Caco-2 (cell line): ENCODE measurements at places on chromosomes 1 and 21.

- DNase-seq: no peak
These were observed 12.2 kb upstream of the KCTD3 start for GRCh38 chr1:215554865-215555264.

DNA sequence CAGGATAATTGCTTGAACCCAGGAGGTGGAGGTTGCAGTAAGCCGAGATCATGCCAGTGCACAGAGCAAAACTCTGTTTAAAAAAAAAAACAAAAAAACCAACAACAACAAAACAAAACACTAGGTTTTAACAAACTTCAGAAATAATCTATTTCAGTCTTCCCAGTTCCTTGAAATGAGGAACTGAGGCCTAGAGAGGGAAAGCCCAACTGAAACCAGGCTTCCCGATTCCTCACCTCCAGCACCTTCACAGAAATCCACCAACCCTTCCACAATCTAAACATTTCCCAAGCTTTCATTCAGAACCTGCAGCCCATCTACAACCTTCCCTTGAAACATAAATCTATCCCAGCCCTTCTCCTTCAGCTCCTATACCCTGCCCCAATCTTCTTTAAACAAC lies 612 bp upstream of the CD52 start:
- DNase-seq: no peak

DNA sequence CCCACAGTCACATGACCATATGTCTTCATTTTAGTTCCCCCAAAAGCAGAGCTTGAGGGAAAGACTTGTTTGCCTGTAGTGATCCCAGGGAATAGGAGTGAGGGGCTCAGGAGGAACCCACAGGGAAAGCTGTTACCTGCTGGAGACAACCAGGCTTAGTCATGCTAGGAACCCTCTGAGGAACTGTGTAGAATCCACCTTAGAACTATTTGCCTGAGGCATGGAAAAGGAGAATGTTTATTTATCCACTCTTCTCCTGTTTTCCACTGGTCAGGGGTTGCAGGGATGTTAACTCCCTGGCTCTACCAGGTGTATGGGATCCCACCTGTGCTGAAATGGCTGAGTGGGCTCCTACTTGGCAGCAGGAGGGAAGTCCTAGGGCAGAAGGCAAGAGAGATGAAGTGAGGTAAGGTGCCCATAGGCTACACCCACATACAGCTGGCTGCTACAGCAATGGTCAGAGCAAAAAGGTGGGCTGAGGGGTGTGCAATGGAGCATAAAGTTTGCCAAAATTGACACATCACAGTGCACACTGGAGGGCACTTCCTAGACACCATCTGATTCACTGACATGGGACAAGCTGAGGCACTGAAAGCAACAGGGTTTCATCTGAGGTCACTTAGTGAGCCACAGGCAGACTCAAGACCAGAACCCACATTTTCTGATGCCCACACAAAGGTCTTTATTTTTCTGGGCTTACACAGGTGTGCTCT lies 29.7 kb upstream of the CYP4B1 start:
- no peak for DNase-seq

GRCh38 chr1:92037400-92037799 lies 7.6 kb downstream of the EPHX4 start:
- DNase-seq: no peak

GRCh38 chr1:171486048-171486519 lies 754 bp downstream of the PRRC2C start:
- DNase-seq: peak; percentile 63

GRCh38 chr1:33273961-33274371 lies 17.7 kb downstream of the ZNF362 start:
- DNase-seq: no peak
